ENCODE measurements at places on chromosomes 1 and 21.

DNA sequence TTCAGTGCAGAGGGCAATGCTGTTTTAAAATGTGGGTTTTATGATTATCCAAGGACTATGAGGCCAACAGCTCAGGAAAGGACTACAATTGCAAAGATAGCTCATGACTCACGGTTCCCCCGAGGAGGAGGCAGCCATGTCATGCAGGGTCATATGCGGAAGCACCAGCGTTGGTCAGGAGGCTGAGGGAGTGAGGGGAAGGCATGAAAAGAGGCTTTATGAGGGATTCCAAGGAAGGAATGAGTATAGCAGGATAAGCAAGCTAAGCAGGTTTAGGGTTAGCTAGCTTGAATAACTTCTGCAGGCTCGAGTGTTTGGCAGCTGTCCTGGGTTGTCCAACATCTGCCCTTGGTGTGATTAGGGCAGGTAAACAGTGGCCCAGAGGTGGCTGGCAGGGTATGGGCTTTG lies 495.1 kb downstream of the SETD4 start:
- no peak for DNase-seq

DNA sequence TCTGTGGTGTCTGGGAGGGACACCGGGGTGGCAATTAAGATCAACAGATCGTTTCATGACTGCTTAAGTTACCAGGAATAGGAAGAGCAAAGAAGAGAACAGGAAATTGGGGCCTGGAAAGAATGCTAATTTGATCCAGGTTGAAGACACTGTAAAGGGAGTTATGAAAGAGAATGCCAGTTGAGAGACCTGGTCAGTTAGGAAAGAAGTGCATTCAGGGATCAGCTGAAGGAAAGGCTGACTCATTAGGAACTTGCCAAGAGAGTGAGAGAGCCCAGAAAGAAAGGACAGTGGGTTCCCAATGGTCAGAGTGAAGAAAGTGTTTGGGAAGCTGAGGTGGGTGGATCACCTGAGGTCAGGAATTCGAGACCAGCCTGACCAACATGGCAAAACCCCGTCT lies 119.6 kb downstream of the UBE2U start:
- no peak for DNase-seq

- no peak for DNase-seq
Observed at GRCh38 chr1:192762265-192762664, 46.6 kb upstream of the RGS2 start.

GRCh38 chr1:94362466-94363058 lies 55.6 kb upstream of the ABCD3 start:
- no peak for DNase-seq

- no peak for DNase-seq
Observed at GRCh38 chr1:201002510-201002909, 21.0 kb downstream of the KIF21B start.

GRCh38 chr1:92709738-92710137 lies 75.2 kb downstream of the EVI5 start:
- DNase-seq: no peak

DNA sequence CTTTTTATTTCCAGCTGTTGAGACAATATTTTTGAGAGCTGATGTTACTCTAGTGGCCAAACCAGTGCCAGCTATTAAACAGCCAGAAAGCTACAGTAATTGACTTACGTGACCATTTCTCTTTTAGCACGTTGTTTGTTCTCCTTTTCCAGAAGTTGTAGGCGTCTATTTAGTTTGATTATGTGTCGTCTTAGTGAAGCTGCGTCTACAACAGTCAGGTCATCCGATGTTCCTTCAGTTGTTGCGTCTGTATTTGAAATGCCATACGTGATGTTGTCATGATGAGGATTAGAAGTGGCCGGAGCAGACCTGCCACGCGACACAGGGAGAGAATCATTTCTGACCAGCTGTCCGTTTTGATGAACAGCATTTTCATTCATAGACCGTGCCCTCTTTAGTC lies 38.2 kb downstream of the TMEM51 start:
- DNase-seq: no peak

DNA sequence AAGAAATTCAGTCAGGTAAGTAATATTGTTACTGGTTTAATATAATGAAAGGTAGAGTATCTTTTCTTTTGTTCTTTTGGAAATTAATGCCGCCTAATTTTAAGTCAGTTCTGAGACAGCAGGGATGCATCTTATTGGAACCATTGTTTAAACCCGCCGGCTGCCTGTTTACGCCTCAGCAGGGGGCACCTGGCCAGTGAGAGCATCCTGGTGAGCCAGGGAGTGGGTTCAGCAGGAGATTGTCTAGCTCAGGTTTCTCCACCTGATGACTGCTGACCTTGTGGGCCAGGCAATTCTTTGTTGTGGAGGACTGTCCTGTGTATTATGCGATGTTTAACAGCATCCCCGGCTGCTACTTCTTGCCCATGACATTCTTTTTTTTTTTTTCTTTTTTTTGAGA lies 30.2 kb downstream of the CHAF1B start:
- no peak for DNase-seq

GRCh38 chr1:20184997-20185833 lies 681 bp upstream of the UBXN10 start:
- DNase-seq: peak; percentile 22

GRCh38 chr1:201051399-201051798 lies 27.9 kb upstream of the KIF21B start:
- DNase-seq: no peak

GRCh38 chr1:198187973-198188588 lies 31.3 kb downstream of the NEK7 start:
- DNase-seq: no peak

GRCh38 chr21:33069994-33070743 lies at the start of gene OLIG1:
Gene OLIG1, plus strand, starts transcription at chr21:33070141. Its CDS starts 106 bp downstream, at chr21:33070247.
- DNase-seq: no peak

- no peak for DNase-seq
Observed at GRCh38 chr1:2497891-2498290, 21.8 kb downstream of the PLCH2 start.

GRCh38 chr21:45949928-45950739 lies 31.4 kb upstream of the COL6A1 start:
- DNase-seq: no peak

GRCh38 chr1:41547781-41548560 lies 63.5 kb upstream of the EDN2 start:
- DNase-seq: no peak

- DNase-seq: no peak
Observed at GRCh38 chr1:13722808-13723360, 22.9 kb downstream of the PRDM2 start.

DNA sequence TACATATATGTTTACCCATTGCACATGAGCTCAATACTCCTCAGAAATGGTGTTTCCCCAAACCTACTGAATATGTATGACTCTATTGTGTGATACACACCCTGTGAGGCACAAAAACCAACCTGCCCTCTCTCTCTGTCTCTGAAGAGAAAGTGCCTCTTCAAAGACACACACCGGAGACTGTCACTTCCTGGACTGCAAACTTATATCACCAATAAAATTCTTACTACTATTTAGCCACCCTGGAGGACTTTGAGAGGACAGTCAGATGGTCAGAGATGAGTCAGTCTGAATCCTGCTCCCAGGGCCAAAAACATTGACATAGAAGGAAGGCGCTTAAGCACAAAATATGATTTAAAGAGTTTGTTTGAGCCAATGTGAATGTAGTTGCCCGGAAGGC lies 110.4 kb downstream of the PPIAL4G start:
- DNase-seq: peak; percentile 22

DNA sequence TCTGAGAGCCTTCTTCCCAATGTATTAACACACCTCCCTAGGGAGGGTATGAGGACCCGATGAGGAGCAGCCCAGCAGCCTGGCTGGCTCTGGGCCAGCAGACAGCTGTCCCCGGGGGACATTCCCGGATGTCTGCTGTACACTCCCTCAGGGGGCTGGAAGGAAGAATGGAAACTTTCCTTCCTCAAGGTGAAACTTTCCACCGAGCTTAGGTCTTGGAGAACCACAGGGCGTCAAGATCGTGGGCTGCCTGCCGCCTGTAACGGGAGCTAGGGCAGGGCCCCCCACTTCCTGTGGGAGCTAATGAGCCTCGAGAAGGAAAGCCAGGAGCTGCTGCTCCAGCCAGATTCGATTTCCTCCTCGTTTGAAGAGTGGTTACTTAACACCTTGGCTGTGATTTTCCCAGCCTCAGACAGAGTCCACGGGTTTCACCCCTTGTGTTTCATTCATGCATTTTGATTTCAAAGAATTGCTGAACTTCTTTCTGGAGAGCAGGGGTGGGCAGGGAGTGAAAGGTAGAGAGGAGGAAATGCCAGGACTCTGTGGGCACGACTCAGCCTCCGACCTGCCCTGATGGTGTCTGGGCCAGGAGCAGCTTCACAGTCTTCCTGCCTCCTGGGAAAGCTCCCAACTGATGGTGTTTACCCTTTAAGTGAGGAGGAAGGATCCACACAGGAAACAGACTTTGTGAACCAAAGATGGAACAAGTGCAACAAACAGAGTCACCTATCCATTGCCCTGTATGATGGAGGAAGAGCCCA lies 29.7 kb downstream of the UBE2T start:
- DNase-seq: no peak

DNA sequence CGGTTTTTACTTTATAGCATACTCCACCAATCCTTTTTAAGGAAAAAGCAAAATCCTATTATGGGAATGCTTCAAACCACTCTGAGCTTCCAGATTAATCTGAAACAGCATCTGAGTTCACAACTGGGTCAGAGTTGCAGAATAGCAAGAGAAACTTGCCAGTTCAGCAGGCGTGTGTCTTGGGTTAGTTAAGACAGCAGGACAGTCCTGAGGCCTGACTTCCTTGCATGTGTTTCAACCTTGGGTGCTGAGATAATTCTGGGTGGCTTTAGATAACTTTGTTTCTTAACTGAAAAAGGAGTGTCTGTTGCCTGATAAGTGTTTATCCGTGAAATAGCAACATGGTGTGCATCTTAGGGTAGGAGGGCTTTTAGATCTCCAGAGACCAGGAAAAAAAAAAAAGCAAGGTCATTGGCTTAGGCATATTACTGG lies 169.2 kb downstream of the DHRS3 start:
- no peak for DNase-seq

DNA sequence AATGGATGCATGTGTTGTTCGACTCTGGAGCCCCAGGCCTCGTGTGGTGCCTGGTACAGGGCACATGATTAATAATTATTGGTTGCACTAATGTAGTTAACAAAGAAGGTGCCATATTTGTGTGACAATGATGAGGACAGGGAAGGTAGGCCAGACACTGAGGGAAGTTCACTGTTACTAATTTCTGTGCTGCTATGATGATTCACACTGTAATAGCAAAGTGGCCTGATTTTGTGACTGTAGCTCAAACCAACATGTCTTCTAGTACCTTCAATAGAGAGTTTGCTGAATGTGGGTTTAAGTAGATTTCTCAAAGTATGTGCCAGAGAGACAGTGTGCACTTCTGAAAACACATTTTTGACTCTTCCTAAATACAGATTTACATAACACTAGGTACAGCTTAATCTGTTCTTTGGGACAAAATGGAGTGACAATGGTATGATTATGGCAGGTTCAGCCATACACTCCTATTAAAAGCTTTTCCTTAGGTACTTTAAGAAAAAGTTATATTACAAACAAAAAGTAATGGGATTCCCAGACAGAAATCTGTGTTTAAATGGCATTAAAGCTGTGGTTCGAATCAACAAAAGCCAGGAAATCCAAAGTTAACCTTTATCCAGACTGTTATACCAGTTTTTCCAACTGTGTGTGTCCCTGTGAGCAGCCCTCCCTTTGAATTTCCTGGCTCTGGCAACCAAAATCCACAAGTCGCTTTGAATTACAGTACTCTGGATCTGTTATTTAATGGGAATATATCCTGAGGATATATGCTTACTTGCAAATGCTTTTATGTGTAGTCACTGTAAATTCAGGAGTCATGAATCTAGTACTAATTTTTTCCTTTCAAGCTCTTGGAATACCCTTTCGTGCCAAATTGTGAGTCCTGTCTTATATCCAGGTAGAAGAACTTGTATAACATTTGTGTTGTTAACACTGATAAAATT lies 277.1 kb upstream of the SGIP1 start:
- no peak for DNase-seq

- no peak for DNase-seq
Observed at GRCh38 chr21:32330784-32331311, 32.2 kb downstream of the MRAP start.

DNA sequence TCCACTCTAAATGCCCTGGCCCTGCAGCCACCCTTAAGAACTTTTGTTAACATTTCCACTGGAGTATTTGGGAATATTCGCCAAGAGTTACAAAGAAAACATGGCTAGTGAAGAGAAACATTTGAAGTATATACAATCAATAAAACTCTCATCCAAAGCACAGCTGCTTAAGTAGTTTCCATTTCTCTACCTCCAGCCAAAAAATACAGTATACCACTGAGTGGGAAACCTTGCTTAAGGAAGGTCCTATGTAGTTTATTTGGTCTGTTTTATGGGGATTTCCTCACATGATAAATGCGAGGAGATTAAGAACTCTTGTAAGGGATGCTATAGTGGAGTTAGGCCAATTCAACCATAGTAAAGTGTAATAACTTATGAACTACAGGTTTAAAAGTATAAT lies 382.5 kb downstream of the NEGR1 start:
- DNase-seq: no peak

DNA sequence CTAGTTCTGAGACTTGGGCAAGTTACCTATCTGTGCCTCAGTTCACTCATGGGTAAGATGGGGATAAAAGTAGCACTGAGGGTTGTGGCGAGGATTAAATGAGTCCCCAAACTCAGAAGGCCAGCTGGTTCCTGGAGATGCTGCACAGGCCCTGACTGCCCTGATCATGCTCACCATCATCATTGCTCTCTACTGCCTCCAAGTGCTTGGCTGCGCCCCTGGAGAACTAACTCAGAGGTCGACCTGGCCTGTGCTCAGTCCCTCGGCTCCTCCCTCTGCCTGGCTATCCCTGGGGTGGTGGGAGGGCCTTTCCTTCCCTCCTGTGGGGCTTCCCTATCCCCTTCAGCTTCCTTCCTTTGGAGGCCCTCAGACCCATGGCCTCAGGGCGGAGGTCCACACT lies 5.6 kb downstream of the SLC5A9 start:
- DNase-seq: no peak
